ENCODE measurements at places on chromosomes 12 and 14. TPM values are rescaled to one million over a fixed set of nuclear protein-coding genes. Genes with fewer than 3 reads are reported as not detected.

DNA sequence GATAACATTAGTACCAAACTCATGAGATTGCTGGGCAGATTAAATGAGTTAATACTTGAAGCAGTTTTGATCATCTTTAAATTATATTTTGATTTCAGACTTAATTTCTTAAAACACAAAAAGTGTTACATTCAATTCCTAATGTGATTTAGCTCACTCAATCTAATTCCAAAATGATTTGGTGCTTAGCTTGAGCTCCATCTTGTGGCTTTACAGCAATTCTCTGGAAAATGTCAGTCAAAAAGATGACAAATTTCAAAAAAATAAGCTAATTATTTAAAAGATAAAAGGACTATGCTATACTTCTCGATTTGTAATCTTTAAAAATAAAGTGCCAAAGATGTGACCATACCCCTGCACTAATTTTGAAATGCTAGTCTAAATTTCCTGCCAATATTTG is 10.1 kb downstream of the LLPH start:
- H3K4me1 ChIP-seq: no peaks in the 10 kb centered on the region
- H3K4me3 ChIP-seq: no peak overlapping the region
- no peaks in the 10 kb centered on the region for H3K27me3 ChIP-seq
- no peak overlapping the region for H3K27ac ChIP-seq
- DNase-seq: no peak
- H3K36me3 ChIP-seq: peaks cover 13% of the 10 kb centered on the region

GRCh38 chr14:21168055-21168454 is 12.2 kb upstream of the OR5AU1 start:
- H3K27ac ChIP-seq: no peak overlapping the region
- H3K4me1 ChIP-seq: peaks cover 8% of the 10 kb centered on the region
- peaks cover 74% of the 10 kb centered on the region for H3K27me3 ChIP-seq

Gene CLEC12A
- total RNA-seq: not detected

Gene KERA
- not detected for total RNA-seq

Gene CPNE6
- not detected for total RNA-seq
